ENCODE measurements at places on chromosomes 4 and X. TPM values are rescaled to one million over a fixed set of nuclear protein-coding genes. Genes with fewer than 3 reads are reported as not detected.
A peak's percentile ranks its signal among the peaks of the same experiment; 100 is the strongest.

The MAGEB1 gene
- total RNA-seq = not detected

- DNase-seq = no peak
- no peaks in the 10 kb centered on the region for H3K27me3 ChIP-seq
- no peak overlapping the region for H3K4me3 ChIP-seq
- H3K4me1 ChIP-seq = peaks cover 2% of the 10 kb centered on the region
- H3K36me3 ChIP-seq = no peaks in the 10 kb centered on the region
Observed at GRCh38 chr4:126778348-126778747, 854.4 kb upstream of the INTU start.

GRCh38 chr4:127486248-127486647 lies 146.5 kb upstream of the INTU start:
- H3K4me3 ChIP-seq = no peak overlapping the region
- DNase-seq = no peak
- no peaks in the 10 kb centered on the region for H3K27me3 ChIP-seq
- H3K4me1 ChIP-seq = no peaks in the 10 kb centered on the region

GRCh38 chrX:41730081-41730480 lies 6.1 kb downstream of the GPR82 start:
- H3K4me3 ChIP-seq = no peak overlapping the region
- no peak for DNase-seq
- H3K4me1 ChIP-seq = peaks cover 18% of the 10 kb centered on the region
- no peaks in the 10 kb centered on the region for H3K36me3 ChIP-seq
- H3K27ac ChIP-seq = no peak overlapping the region

The SUPT20HL2 gene
- not detected for total RNA-seq

The OPRPN gene
- not detected for total RNA-seq

The NRK gene
- not detected for total RNA-seq

The UGT2B17 gene
- not detected for total RNA-seq

DNA sequence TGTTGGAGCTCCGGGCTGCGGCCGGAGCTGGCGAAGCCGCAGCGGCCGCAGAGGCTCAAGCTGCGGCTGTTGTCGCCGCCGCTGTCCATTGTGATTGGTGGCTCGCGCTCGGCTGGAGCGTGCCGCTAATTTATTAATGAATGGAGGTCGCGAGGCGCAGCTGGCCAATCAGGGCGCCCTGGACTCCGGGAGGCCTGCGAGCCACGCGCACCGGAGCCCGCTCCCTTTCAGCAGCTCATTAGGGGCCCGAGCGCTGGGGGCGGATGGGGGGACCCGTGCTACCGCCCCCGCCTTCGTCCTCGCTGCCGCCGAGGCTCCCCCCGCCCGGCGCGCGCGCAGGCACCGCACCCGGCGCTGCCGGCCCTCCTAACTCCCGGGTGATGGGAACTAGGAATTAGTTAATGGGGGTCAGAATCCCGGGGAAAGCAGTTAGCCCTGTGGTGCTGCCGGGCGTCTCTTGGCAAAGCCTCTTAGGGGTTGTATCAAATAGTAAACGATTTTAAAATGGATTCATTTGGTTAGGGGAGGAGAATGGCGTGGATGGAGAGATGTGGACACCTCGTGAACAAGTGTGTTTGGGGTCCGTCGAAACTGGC lies 589 bp upstream of the NEUROG2 start:
- peak overlapping the region; percentile 34 for H3K27ac ChIP-seq
- peaks cover 88% of the 10 kb centered on the region for H3K27me3 ChIP-seq
- DNase-seq = no peak
- peaks cover 46% of the 10 kb centered on the region for H3K4me1 ChIP-seq
- H3K4me3 ChIP-seq = peak overlapping the region; percentile 88

GRCh38 chrX:38426785-38427184 lies 74.4 kb downstream of the OTC start:
- H3K27me3 ChIP-seq = no peaks in the 10 kb centered on the region
- DNase-seq = no peak
- H3K27ac ChIP-seq = no peak overlapping the region
- no peaks in the 10 kb centered on the region for H3K4me1 ChIP-seq

DNA sequence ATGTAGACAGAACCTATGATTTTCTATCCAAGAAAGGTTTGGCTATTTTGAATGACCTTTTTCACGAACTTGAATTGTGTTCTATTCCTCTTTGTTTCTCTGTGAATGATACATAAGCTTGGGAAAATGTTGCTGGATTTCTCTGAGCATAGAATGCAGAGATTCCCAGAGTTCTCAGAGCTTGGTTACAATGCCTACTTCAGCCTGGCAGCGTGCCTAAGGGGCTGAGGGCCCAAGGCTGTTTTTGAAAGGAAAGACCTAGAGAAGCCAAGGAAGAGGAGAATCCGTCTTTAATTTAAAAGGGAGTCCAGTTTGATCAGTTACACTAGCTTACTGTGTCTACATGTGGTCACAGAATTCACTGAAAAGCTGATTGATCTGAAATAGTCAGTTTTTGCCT lies 55.3 kb upstream of the CXorf51B start:
- no peaks in the 10 kb centered on the region for H3K4me1 ChIP-seq
- no peak overlapping the region for H3K27ac ChIP-seq
- no peak for DNase-seq
- H3K27me3 ChIP-seq = no peaks in the 10 kb centered on the region

DNA sequence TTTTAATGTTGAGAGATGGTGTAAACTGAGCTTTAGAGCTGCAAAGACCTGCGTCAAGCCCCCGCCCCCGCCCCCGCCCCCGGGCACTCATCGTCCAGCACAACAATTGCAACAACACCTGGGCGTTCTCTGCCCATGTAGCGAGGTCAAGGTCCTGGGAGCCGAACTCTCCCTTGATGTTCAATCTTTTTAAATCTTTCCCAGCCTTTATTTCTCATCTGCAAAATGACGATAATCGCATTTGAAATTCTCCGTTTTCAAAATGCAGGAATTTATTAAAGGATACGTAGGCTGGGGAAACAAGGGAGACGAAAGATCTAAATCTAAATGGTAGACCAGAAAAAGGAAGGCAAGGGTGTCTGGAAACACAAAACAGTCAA lies 648 bp upstream of the MSMO1 start:
- H3K27me3 ChIP-seq = no peaks in the 10 kb centered on the region
- no peak overlapping the region for H3K4me3 ChIP-seq
- H3K4me1 ChIP-seq = peaks cover 36% of the 10 kb centered on the region
- no peak overlapping the region for H3K27ac ChIP-seq
- H3K36me3 ChIP-seq = peaks cover 36% of the 10 kb centered on the region

The RGN gene
- total RNA-seq = not detected

GRCh38 chr4:8795140-8795539 lies 76.5 kb downstream of the HMX1 start:
- no peak overlapping the region for H3K27ac ChIP-seq
- no peak for DNase-seq
- no peaks in the 10 kb centered on the region for H3K27me3 ChIP-seq

The ASB12 gene
- total RNA-seq = not detected

GRCh38 chr4:55637272-55637820 lies 1.2 kb upstream of the NMU start:
- no peak for DNase-seq
- H3K4me3 ChIP-seq = no peak overlapping the region
- no peak overlapping the region for H3K27ac ChIP-seq
- peaks cover 51% of the 10 kb centered on the region for H3K27me3 ChIP-seq
- H3K36me3 ChIP-seq = no peaks in the 10 kb centered on the region
- H3K4me1 ChIP-seq = peaks cover 12% of the 10 kb centered on the region

All from activated T-helper 2 cell treated with anti-CD3 and anti-CD28 coated beads, Interferon-gamma antibody, Interleukin-2, Interleukin-4, amounts not matched to agents 10 μg/mL and 5 μg/mL and 100 μg/mL, durations not matched to agents 14 hours and 24 hours and 36 hours (primary cell).